ENCODE measurements at places on chromosomes 2 and 18.

DNA sequence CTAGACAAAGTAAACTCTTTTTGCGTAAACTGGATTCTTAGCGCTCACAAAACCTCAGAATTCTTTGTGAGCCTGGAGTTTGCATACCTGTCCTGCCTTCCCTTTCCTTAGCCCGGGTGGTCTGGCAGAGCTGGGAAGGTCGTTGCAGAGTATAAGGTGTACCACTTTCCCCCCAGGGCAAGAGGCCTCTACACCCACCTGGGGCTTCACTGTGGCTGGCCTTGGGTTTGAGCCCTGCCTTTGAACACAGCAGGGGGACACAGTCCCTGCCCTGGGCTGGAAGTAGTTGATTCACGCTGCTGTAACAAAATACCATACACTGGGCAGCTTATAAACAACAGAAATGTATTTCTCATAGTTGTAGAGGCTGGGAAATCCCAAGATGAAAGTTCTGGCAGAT lies 133.9 kb downstream of the B3GNT2 start:
- DNase-seq = no peak

GRCh38 chr2:117979911-117980701 lies 33.8 kb downstream of the CCDC93 start:
- DNase-seq = no peak

DNA sequence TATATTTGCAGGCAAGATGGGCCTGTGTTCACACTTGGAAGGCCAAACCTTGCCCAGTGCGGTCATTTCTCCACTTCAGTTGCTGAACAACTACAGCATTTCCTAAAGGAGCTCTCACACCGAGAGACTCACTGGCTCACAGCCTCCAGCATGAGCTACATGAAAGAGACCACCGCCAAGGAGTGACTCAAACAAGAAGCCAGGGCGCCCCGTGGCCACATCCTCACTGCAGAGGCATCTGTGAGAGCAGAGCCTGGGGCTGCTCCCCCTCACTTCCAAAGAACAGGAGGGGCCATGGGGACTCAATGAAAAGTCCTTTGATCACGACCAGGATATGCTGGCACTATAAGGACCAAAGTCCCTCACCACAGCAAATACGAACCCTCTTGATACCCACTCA lies 50.0 kb downstream of the TMEM163 start:
- DNase-seq = no peak

DNA sequence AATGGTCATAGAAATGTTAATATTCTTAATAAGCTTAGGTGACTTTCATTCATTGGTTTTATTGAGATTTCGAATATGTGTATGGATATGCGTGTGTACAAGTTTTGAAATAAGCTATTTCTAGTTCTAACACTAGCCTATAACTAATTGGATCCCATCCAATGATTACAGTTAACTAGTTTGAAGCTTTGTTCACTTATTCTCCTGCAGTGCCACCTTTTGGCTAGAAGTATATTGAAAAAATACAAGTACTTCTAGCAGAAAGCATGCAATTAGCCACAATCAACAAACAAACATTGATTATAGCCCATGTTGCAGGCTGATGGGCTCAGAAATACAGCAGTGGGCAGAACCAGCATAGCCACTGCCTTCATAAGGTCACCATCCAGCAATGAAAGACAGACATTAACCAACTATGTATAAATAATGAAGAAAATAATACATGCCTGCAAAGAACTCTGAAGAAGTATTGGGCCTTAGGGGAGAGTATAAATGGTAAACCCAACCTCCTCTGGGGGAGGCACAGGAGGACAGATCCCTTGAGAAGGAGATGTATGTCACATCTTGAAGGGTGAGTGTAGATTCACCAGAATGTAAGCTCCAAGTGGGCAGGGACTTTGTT lies 5.1 kb upstream of the PIEZO2 start:
- no peak for DNase-seq

DNA sequence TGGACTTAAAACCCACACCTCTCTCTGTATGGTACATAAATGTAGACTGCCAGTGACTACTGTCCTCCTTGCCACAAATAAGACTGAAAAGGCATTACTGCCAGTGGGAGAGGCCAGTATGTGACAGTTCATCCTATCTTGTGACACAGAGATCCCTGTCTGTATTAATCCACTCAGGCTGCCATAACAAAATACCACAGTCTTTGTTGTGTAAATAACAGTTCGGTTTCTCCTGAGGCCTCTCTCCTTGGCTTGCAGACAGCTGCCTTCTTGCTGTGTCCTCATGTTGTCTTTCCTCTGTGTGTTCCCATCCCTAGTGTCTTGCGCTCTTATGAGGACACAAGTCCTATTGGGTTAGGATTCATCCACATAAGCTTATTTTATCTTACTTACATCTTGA lies 46.4 kb upstream of the IL1RL1 start:
- DNase-seq = no peak

GRCh38 chr2:164046040-164046439 lies 310.2 kb upstream of the FIGN start:
- no peak for DNase-seq

- peak; percentile 7 for DNase-seq
These were observed 466.5 kb downstream of the METTL4 start for GRCh38 chr18:2104620-2105462.

- no peak for DNase-seq
These were observed 113.7 kb downstream of the ZEB2 start for GRCh38 chr2:144405982-144406788.

GRCh38 chr2:143294068-143294467 lies 164.8 kb downstream of the ARHGAP15 start:
- DNase-seq = no peak

- DNase-seq = no peak
These were observed 1.1 kb upstream of the SMYD1 start for GRCh38 chr2:88066543-88066942.

GRCh38 chr2:174442546-174443510 lies 44.0 kb downstream of the GPR155 start:
- no peak for DNase-seq

- DNase-seq = no peak
These were observed 111.0 kb upstream of the LINC00305 start for GRCh38 chr18:64259871-64260270.

DNA sequence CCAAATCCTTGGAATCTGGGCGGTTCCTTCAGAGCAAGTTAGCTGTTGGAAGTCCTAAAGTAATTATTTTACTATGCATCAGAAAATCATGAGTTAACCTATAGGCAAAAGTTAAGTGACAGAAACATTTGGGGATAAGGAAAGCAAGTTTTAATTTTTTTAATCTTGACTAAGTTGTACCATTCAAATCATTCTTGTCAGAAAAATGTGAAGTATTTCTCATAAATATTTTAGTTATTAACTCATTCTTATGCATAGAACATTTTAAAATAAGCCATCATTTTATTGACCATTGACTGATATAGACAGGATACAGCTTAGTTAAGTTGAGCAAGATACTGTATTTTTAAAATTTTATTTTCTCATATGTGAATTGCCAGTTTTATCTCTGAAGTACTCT lies 98.2 kb upstream of the FOSL2 start:
- no peak for DNase-seq

- no peak for DNase-seq
These were observed 40.7 kb downstream of the SLC66A2 start for GRCh38 chr18:79910563-79911343.

- DNase-seq = no peak
These were observed 369.1 kb downstream of the MTX2 start for GRCh38 chr2:176638167-176639015.

DNA sequence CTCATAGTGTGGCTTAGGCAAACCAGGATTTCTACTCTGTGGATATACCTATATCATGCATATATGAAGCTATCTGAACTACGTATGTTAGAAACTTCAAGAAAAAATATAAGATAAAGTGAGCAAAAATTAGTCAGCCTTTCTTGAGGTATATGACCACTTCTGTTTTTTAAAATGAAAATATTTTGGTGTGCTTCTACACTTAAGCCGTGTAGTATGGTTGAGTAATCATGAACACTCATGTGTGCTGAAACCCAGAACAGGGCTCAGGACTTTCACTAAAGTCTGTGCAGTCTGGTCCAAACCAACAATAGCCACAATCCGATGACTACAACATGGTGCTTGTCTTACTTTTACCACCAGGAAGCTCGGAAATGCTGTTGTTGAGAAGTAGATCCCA lies 48.9 kb upstream of the TMEM177 start:
- DNase-seq = no peak

GRCh38 chr2:26609839-26610277 lies 31.3 kb downstream of the CIB4 start:
- DNase-seq = no peak

DNA sequence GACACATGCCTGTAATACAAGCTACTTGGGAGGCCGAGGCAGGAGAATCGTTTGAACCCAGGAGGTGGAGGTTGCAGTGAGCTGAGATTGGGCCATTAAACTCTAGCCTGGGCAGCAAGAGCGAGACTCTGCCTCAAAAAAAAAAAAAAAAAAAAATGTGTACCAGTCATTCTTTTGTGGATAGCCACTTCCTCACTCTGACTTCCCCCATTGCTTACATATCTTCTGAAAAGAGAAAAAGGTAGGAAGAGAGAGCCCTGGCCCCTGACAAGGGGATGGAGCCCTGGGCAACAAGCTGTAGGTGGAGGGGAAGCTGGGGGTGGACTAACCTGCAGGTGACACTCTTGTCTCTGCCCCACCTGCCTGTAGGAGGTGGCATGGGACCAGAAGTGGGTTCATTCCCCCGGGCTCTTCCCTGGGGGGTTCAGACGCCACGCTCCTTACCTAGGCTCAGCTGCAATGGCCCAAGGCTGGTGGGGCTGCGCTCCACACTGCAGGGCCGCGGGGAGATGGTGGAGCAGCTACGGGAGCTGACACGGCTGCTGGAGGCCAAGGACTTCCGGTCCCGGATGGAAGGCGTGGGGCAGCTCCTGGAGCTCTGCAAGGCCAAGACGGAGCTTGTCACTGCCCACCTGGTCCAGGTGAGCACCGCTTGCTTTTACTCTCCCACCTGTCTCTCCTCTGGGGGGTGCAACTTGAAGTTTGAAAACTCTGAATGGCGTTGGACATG lies 39.1 kb downstream of the PCARE start:
- no peak for DNase-seq

DNA sequence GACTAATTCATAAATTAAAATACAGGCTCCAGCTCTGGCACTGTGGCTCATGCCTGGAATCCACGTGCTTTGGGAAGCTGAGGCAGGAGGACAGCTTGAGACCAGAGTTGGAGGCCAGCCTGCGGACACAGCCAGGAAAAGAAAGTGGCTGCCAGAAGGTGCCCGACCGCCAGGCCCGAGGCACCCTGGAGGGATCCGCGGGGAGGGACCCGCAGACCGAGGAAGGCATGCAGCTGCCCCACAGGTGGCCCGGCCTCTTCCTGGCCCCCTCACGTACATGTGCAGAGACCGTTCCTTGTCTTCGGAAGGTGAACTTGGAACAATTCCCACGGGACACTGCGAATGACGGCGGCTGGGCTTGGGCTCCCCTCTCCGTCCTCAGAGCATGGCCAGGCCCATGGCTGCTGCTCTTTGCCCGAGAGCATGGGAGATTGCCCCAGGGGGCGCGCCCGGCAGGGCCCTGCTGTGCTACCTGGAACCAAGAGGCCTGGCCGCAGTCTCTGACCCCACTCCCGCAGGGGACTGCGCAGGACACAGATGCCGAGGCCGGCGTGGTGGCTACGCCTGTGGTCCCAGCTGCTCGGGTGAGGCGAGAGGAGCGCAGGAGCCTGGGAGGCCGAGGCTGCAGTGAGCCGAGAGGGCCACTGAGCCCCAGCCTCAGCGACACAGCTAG lies 55.6 kb upstream of the IMP4 start:
- no peak for DNase-seq

All from stimulated activated CD8-positive, alpha-beta memory T cell treated with anti-CD3 and anti-CD28 coated beads, Interleukin-15, amount 100 ng/mL, for 24 hours (primary cell).